ENCODE measurements at places on chromosomes 6 and 20.

DNA sequence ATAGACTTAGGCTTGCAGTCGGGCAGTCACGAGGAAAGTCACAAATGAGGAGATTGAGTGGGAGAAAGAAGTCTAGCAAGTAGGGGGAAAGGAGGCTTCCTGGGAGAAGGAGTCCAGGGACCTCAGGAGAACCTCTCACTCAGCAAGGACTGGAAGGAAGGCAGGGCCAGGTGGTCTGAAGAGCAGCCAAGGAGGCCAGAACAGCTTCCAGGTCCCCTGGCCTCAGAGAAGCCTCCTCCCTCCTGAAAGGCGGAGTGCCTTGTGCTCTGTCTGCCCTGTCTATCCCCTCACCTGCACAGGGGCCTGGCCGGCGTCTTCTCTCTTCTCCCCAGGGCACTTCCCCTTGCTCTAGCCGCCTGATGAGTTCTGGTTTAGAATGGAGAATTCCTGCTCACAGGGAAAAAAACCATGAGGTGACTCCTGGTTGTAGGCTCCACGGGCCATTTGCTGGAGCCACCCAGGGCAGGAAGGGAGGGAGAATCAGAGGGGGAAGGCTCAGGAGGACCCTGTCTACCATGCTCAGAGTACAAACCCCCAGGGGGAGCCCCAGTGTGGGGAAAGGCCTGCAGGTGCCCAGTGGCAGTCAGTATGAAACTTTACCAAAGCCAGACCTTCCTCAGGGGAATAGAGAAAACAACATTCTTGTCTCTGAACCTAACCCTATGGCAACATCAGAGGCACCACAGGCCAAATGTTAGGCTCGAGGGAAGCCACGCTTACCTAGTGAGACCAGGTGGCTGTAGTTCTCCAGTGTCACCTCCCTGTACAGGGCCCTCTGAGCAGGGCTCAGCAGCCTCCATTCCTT lies 11.2 kb downstream of the ZNF337 start:
- no peak for DNase-seq

DNA sequence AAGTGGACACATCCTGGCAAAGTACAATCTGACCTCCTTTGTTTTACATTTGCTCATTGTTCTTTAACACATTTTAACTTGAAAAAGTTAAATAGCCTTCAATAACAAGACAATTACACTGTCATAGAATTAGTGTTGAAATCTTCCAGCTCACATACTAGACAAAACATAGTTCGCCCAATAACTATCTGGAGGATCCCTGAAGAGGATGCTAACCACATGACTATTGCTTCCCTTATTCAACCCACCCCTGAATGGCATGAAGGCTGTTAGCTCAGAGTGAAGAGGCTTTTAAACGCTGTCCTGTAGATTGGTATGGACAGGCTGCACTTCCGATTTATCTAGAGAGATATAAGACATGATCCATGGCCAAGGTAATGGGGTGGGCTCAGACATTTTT lies 15.0 kb upstream of the DSE start:
- no peak for DNase-seq

- DNase-seq: no peak
Observed at GRCh38 chr6:157533048-157533871, 152.3 kb downstream of the ZDHHC14 start.

GRCh38 chr20:63119963-63120807 lies 95.7 kb downstream of the YTHDF1 start:
- no peak for DNase-seq

GRCh38 chr6:116385921-116386320 lies 15.2 kb downstream of the DSE start:
- no peak for DNase-seq

DNA sequence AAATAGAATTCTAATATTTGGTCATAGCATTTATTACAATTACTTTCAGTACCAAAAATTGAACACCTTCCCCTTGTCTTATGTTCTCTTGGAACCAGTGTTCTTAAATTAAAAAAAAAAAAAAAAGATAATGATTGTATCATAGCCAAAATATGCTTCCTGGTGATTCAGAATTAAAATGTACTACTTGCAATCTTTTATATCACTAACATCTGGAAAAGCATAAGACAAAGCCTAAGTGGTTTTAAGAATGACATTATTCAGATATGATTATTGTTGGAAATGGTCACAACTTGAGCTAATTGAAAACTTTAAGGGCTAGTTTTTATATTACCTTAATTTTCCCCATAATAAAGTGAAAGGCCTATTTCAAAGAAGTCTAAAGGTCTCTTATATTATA lies 493.3 kb upstream of the MARCKS start:
- DNase-seq: no peak

- no peak for DNase-seq
Observed at GRCh38 chr6:105014954-105015353, 58.0 kb downstream of the LIN28B start.

DNA sequence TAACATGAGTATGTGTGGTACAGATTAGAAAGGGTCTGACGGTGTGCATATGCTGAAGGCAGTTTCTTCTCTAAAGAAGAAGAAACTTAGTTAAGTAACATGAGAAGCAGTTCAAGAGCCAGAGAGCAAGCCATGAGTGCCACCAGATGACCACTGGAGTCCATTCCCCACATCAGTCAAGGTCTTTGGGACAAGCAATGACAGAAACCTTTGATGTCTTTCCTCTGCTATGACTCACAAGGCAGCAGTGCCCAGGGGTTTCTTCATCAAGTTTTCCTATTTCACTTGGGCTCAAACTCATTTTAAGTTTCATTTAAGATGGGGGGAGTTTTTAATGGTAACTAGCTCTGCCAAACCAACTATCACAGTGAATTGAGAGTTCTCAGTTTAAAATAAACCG lies 303.8 kb upstream of the TBX18 start:
- no peak for DNase-seq

- DNase-seq: no peak
Observed at GRCh38 chr6:122405417-122405816, 6.0 kb downstream of the HSF2 start.

- DNase-seq: no peak
Observed at GRCh38 chr6:78629836-78630235, 237.5 kb upstream of the IRAK1BP1 start.

DNA sequence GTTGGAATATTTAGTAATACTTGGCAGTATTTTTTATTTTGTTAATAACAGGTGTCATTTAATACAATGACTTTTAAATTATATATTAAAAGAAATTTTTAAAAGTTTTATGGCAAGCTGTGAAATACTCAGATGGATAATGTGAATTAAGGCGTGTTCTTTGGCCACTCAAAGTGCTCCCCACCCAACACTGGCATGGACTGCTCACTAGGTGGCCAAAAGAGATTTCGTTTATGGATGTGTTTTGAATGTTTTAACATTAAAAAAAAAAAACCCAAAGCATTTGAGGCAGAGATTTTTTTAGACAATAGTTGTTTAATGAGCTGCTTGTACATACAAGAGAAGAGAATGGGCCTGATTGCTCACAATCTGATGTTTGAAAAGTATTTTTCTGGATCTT lies 86.5 kb downstream of the QKI start:
- no peak for DNase-seq

- no peak for DNase-seq
Observed at GRCh38 chr6:25287941-25288340, 8.8 kb downstream of the CARMIL1 start.

DNA sequence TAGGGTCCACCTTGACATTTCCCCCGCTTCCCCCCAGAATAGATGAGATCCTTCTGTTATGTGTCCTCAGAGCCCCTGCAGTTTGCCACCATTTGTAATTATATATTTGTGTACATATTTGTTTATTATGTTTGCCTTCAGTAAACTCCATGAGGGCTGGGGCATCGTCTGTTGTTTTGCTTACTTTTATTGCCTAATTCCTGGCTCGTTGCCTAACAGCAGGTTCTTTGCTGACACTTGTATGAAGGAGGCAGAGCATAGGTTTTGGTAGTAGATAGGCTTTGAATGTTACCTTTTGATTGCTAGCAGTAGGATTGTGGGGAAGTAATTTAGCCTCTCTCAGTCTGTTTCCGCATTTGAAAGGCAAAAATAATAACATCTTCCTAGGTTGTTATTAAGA lies 9.9 kb downstream of the MAP3K4 start:
- DNase-seq: no peak

DNA sequence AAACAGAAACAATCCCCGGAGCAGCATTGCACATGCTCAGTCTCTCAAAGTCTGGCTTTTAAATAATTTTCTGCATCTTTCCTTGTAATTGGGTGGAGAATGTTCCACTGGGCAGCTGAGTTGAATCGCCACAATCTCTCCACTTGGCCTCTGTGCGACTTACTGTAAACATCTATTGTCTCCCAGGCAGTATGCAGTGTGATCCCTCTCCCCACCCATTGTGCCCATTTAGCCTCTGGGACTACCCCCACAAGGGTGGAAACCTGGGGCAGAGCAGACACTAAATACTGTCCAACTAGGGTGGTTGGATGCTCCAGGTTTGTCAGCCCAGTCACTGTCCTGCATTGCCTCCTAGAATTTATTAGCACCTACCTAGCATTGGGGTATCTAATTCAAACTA lies 96.2 kb downstream of the JARID2 start:
- DNase-seq: no peak

GRCh38 chr6:47168180-47168579 lies 126.0 kb upstream of the ADGRF1 start:
- DNase-seq: peak; percentile 61

DNA sequence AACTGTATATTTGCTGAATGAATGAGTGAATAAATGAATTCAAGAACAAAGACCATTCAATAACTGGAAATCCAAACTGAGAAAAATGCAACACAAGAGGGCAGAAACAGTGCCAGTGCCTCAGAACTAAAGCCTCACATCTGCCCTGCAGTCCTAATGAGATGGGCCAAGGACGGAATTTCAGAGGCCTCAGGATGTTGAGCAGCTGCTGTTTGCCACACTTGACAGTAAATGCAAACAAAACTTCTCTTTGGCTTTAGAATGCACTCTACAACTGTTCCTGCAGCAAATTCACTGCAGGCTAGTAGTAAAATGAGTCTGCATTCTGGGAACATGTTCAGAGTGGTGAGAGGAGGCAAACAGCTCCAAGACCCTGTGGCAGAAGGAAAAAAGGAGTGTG lies 177.6 kb upstream of the LRFN2 start:
- DNase-seq: no peak

DNA sequence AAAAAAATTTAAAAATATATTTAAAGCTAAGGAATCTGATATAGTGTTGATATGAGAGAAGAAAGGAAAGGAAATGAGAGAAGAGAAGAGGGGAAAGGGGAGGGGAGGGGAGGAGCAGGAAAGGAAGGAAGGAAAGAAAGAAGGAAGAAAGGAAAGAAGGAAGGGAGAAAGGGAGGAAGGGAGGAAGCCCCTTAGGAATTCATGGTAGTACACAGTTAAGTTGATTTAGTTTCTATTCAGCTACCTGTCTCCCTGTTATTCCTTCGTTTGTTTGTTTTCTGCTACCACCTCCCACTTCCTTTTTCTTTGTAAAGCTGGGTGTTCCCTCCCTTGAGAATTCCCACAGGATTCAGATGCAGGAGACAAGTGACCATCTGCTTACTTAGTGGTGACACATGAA lies 1025.4 kb upstream of the FLRT3 start:
- no peak for DNase-seq

GRCh38 chr6:39281312-39281980 lies 32.8 kb downstream of the KCNK17 start:
- no peak for DNase-seq

- DNase-seq: no peak
Observed at GRCh38 chr20:17940224-17940971, 28.2 kb downstream of the SNX5 start.

GRCh38 chr6:6646859-6647258 lies 58.3 kb downstream of the LY86 start:
- DNase-seq: no peak

Data from SK-N-MC (cell line).